ENCODE measurements at places on chromosomes 7 and 10. TPM values are rescaled to one million over a fixed set of nuclear protein-coding genes. Genes with fewer than 3 reads are reported as not detected.

DNA sequence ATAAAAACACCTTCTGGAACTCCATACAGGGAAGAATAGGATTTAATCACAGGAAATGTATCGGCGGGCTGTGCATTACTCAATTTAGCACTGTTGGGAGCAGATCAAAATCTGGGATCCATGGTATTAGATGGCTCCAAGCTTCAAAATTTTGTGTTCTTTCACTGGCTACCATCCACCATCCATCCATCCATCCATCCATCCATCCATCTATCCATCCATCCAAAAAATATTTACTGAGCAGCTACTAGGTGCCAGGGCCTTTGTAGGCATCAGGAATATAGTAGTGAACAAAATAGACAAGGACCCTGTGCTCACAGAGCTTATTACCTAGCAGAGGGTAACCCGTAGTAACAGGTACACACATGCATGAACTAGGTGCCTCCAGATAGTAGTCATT lies 280.2 kb downstream of the CCDC3 start:
- H3K27ac ChIP-seq: peak overlapping the region; percentile 82
- H3K4me3 ChIP-seq: no peak overlapping the region
- H3K27me3 ChIP-seq: no peaks in the 10 kb centered on the region
- H3K4me1 ChIP-seq: peaks cover 39% of the 10 kb centered on the region

GRCh38 chr7:111346219-111346618 lies 216.1 kb downstream of the IMMP2L start:
- H3K4me3 ChIP-seq: no peak overlapping the region
- H3K27me3 ChIP-seq: no peaks in the 10 kb centered on the region
- H3K36me3 ChIP-seq: peaks cover 32% of the 10 kb centered on the region
- H3K27ac ChIP-seq: no peak overlapping the region
- H3K4me1 ChIP-seq: no peaks in the 10 kb centered on the region
- DNase-seq: no peak

DNA sequence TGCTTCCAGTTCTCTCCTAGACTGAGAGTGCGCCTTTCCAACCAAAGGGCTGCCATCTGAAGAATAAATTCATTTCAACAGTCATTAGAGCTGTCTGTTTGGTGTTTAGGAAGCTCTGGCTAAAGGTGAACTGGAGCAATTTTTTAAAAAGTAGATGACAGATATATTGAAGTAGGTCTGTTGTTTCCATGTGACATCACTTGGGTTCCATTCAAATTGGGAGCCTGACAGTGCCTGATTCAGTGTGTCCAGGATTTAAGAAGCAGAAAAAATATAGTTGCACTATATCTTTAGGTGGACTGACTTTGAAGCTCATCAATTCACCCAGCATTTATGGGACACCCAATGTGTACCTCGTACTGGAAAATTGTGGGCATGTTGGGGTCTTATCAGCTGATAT lies 367.7 kb downstream of the BBS9 start:
- H3K4me3 ChIP-seq: no peak overlapping the region
- no peak overlapping the region for H3K27ac ChIP-seq
- H3K27me3 ChIP-seq: no peaks in the 10 kb centered on the region
- H3K36me3 ChIP-seq: no peaks in the 10 kb centered on the region
- no peaks in the 10 kb centered on the region for H3K4me1 ChIP-seq

DNA sequence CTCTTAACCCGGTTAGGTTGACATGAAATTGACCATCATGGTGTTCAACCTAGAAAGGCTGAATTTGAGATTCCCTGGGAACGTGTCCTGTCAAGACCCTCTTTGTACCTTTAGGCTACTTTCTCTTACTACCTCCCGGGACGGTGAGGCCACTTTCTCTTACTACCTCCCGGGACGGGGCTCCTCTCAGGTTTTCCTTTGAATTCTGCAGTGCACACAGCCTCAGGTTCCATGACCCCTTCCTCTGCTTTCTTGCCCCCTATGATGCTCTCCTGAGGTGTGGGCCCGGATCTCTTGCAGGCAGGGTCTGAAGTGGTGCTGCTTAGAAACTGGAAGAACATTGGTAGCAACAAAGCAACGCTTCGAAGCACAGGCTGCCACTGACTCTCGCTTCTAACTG lies 155.3 kb downstream of the CAMK1D start:
- no peaks in the 10 kb centered on the region for H3K36me3 ChIP-seq
- peaks cover 43% of the 10 kb centered on the region for H3K4me1 ChIP-seq
- no peak for DNase-seq
- no peak overlapping the region for H3K4me3 ChIP-seq

DNA sequence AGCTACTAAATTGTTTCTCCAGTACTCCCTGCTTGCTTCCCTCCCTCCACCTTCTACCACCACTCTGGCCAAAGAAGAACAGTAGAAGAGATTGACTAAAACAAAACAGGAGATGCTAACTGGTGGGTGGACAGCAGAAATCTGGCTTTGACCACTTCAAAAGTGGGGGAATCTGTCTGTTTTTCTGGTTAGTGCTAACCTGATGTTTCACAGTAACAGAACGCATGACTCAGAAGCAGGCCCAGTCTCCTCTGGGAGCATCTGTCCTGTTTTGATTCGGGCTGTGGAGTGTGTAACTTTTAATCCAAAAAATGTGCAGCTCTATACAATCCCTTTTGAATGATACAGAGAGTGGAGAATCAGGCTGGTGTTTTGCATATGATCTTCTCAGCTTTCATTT lies 32.7 kb upstream of the ZNF438 start:
- H3K4me1 ChIP-seq: no peaks in the 10 kb centered on the region
- H3K4me3 ChIP-seq: no peak overlapping the region
- H3K27ac ChIP-seq: no peak overlapping the region
- H3K36me3 ChIP-seq: no peaks in the 10 kb centered on the region

DNA sequence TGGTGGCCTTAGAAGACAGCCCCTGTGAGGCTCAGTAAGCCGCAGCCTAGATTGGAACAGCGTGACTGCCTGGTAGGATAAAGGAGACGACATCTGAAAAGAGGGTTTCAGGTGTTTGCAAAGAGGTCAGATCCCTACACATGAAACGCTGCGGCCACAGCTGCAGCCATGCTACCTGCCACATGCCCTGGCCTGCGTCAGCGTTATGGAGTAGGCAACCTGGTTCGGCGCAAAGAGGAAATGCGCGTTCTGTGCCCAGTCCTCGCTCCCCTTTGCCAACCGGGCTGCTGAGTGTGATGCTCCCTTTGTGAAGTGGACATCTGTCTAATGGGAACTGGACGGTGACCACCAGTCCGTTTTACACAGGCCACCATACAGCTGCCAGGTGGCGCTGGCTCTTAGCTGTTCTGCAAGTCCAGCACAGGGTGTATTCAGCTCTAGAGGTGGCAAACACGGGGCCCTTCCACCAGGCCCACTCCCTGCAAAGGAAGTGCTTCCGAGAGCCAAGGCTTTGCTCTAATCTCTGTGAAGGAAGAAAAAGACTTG lies 160.3 kb downstream of the CELF2 start:
- peaks cover 84% of the 10 kb centered on the region for H3K36me3 ChIP-seq
- H3K27me3 ChIP-seq: no peaks in the 10 kb centered on the region
- H3K4me3 ChIP-seq: peak overlapping the region; percentile 89
- DNase-seq: peak; percentile 63

GRCh38 chr10:68171539-68172080 lies 60.3 kb downstream of the ATOH7 start:
- H3K4me3 ChIP-seq: no peak overlapping the region
- no peaks in the 10 kb centered on the region for H3K4me1 ChIP-seq
- no peaks in the 10 kb centered on the region for H3K27me3 ChIP-seq
- DNase-seq: no peak
- no peak overlapping the region for H3K27ac ChIP-seq
- no peaks in the 10 kb centered on the region for H3K36me3 ChIP-seq

DNA sequence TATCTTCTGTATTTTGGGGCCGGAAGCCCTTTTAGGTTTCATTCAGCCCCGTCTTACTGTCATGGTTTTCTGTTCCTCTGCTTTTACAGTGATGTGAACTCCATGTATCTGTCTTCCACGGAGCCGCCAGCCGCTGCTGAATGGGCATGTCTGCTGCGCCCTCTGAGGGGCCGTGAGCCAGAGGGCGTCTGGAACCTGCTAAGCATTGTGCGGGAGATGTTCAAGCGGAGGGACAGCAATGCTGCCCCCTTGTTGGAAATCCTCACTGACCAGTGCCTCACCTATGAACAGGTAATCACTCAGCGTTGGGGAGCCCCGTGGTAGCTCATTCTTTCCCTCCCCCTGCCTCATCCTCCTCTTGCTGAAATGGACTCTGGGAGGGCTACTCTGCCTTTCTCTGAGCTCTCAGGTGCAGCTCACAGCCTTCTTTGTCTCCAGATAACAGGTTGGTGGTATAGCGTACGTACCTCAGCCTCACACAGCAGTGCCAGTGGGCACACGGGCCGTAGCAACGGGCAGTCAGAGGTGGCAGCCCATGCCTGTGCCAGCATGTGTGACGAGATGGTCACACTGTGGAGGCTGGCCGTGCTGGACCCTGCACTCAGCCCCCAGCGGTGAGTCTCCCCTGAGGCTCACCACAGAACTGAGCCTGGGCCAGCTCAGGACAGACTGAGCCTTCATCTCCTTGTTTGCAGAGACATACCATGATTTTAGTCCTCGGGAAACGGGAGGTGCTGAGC lies 5.7 kb downstream of the ZSWIM8 start:
- H3K4me3 ChIP-seq: no peak overlapping the region
- peaks cover 14% of the 10 kb centered on the region for H3K4me1 ChIP-seq
- H3K27me3 ChIP-seq: no peaks in the 10 kb centered on the region
- no peak overlapping the region for H3K27ac ChIP-seq

GRCh38 chr7:115125750-115126149 lies 203.9 kb downstream of the MDFIC start:
- peaks cover 14% of the 10 kb centered on the region for H3K4me1 ChIP-seq
- H3K27me3 ChIP-seq: no peaks in the 10 kb centered on the region
- no peaks in the 10 kb centered on the region for H3K36me3 ChIP-seq

DNA sequence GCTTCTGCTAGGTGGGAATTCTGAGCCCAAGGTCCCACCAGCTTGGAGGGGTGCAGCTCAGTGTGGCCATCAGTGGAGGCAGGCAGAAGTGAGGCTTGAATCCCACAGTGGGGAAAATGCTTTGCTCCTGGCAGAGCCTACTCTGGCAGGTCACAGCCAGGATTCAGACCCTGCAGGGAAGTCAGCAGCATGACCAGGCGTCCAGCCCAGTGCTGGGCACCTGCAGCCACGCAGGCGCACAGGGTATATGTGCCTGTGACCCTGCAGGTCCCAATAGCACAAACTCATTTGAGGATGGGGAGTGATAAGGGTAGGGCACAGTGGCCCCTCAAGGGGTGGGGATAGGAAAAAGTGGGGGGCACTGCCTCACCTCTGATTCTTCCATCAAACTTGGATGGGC lies 8.4 kb upstream of the AEBP1 start:
- H3K27me3 ChIP-seq: no peaks in the 10 kb centered on the region
- no peak for DNase-seq
- H3K4me3 ChIP-seq: no peak overlapping the region
- no peaks in the 10 kb centered on the region for H3K36me3 ChIP-seq

- H3K36me3 ChIP-seq: no peaks in the 10 kb centered on the region
- no peak for DNase-seq
- H3K4me3 ChIP-seq: no peak overlapping the region
- no peak overlapping the region for H3K27ac ChIP-seq
- no peaks in the 10 kb centered on the region for H3K4me1 ChIP-seq
These were observed 82.8 kb upstream of the TRIM24 start for GRCh38 chr7:138377306-138377705.

DNA sequence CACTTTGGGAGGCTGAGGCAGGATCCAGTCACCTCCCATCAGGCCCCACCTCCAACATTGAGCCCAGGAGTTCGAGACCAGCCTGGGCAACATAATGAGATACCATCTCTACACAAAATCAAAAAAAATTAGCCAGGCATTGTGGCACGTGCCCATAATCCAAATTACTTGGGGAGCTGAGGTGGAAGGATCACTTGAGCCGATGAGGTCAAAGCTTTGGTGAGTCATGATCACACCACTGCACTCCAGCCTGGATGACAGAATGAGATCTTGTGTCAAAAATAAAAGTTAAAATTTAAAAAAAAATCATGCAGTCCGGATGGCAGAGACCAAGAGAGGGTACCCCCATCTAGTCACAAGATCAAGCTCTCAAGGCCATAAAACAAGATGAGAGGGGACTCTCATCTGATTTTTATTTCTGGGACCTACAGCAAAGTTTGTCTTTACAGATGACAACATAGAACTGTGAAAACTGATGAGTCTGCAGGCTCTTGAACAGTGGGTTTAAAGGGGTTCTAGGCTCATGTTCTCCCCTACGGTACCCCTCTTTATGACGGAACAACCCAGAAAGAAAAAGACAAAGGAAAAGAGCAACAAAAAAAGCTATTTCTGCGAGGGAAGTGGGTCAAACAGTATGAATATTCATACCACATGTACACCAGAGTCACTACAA lies 28.9 kb upstream of the CREB3L2 start:
- peaks cover 7% of the 10 kb centered on the region for H3K27me3 ChIP-seq
- peaks cover 3% of the 10 kb centered on the region for H3K36me3 ChIP-seq
- no peak overlapping the region for H3K27ac ChIP-seq
- H3K4me3 ChIP-seq: no peak overlapping the region
- H3K4me1 ChIP-seq: no peaks in the 10 kb centered on the region

- H3K36me3 ChIP-seq: no peaks in the 10 kb centered on the region
- no peaks in the 10 kb centered on the region for H3K4me1 ChIP-seq
- no peak for DNase-seq
- H3K27me3 ChIP-seq: no peaks in the 10 kb centered on the region
- H3K4me3 ChIP-seq: no peak overlapping the region
These were observed 832.1 kb downstream of the CNTNAP2 start for GRCh38 chr7:146948703-146949102.

DNA sequence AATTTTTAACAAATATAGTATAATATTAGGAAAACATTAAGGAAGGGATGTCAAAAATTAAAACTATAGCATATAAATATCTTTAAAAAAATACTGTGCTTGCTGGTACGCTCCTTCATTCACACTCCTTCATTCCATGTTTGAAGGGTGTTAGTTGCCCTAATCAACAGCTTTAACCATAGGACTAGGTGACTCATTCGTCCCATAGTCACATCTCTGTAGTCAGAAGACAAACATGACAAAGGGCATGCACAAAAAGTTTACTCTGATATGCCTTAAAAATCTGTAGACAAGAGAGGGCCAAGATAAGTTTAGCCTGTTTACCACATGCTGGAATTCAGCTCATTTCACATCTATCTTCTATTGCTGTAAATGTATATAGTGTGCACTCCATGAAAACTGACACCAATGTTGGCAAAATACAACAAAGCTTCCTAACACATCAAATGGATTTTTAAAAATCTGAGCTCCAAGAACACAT lies 646 bp downstream of the FAM13C start:
- H3K27ac ChIP-seq: no peak overlapping the region
- H3K4me1 ChIP-seq: peaks cover 12% of the 10 kb centered on the region
- H3K27me3 ChIP-seq: peaks cover 11% of the 10 kb centered on the region
- peak overlapping the region; percentile 6 for H3K4me3 ChIP-seq

ATOH7 gene
- not detected for total RNA-seq

AKR1C8 gene
- total RNA-seq: 0.33 TPM

TMEM184A gene
- not detected for total RNA-seq

CRYGN gene
- 0.21 TPM for total RNA-seq

PRKG1 gene
- total RNA-seq: not detected

CPED1 gene
- not detected for total RNA-seq

ZNF804B gene
- total RNA-seq: not detected

Data from activated CD4-positive, alpha-beta memory T cell treated with anti-CD3 and anti-CD28 coated beads for 36 hours (primary cell).